Hepatocyte (in vitro differentiated cells): ENCODE measurements at places on chromosomes 4 and X. TPM values are rescaled to one million over a fixed set of nuclear protein-coding genes. Genes with fewer than 3 reads are reported as not detected.

The MAGEB6 gene
- polyA plus RNA-seq, result not detected in 2 replicates

GRCh38 chrX:153736871-153737441 lies 12.3 kb downstream of the ABCD1 start:
- no peak for DNase-seq

DNA sequence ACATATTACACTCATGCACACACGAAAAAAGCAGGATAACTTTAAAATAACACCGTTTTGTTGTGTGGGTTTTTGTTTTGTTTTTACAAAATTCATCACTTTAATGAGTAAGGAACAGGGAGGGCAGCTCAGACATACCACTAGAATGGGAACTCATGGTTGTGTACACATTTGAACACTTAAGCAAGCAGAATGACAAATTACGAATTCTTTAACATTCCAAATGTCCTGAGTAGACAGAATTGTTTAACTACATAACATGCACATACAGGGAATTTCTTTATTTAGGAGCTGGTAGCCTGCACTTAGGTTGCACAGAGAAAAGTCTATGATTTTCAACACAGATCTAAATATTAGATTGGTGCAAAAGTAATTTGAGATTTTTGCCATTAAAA lies 96.4 kb downstream of the ATP8A1 start:
- no peak for DNase-seq

DNA sequence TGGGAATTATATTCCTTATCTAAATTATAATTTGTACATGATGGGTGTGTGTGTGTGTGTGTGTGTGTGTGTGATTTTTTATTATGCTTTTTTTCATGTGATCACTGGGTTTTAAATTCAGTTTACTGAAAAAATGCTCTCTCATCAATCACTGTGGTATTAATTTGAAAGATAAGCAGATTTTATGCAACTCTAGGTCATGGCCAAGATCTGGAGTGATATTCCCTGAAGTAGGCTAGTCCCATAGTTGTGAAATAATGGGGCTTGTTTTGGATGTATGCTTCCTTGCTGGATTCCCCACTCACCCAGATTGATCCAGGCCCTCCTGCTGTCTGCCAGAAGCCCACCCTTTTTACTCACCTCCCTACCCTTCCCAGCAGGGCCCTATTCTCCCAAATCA lies 22.0 kb upstream of the PGRMC2 start:
- no peak for DNase-seq

GRCh38 chr4:81148576-81148975 lies 66.4 kb downstream of the PRKG2 start:
- no peak for DNase-seq

DNA sequence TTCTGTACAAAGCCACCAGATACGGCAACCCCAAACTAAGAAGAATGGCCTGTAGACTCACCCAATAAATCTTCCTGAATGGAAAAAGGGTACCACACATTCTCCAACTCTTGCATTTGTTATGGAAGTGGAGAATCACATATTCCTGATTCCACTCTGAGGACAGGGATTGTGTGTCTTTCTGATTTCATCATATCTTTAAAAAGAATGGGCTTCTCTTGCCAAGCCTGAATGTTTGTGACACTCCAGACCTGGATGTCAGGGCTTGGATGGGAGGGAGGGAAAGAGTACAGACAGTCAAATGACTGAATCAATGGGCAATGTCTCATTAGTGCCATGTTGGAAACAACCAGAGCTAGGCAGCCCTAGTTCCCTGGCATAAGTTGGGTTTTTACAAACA lies 77.4 kb downstream of the PLAC1 start:
- DNase-seq, result no peak

DNA sequence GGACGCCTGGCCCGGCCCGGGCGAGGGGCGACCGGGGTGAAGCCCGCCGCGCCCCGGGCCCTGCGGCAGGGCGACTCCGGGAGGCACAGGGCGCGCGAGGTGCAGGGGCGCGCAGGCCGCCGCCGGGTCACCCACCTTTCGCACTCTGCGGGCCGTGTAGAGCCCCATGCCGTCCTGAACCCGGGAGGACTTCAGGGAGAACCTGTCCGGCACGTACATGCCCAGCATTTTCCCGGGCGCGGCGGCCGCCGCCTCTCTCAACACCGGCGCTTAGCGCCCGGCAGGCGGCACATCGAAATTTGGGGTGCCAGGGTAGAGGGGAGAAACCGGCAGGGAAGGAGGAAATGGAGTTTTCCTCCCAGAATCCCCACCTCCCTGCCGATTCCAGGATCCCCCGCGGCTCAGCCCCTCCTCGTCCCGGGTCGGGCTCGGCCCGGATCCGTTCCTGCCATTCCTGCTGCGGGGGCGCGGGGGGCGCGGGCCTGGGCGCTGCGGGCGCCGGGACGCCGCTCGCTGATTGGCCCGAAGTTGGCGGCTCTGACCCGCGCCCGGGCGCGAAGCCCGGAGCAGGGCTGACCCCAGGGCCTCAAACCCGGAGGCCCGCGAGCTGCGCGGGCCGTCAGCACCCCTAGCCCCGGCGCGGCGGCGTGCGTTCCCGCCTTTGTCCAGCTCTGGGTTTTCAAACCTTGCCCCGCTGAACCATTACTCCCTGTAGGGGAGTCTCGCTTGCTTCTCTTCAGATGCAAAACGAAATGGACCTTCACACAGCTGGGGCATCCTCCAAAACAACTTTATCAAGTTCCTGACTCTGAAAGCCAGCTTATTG lies at the start of gene PRDM5:
Gene PRDM5 (minus strand): TSS at position 346 of the 826 bp plus-strand sequence. CDS start 118 bp downstream, at position 228.
- peak; percentile 68 for DNase-seq

GRCh38 chr4:7096236-7096635 lies 28.4 kb upstream of the GRPEL1 start:
- DNase-seq, result no peak

DNA sequence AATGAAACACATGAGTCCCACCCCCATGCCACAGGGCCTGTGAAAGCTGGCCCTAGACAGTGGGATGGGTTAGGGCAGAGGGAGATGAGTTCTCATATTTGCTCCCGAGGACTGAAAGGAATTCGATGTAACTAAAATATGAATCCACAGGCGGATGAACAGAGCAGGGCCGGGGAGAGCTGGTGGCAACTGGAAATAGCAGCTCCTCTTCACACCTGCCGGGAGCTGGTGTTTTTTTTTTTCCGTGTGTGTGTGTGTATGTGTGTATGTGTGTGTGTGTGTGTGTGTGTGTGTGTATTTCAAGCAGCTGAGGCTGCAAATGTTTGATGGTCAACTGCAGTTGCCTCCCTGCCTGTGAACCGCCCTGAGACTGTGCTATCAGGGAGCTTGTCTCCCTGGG lies 115.1 kb upstream of the PSAPL1 start:
- no peak for DNase-seq

- DNase-seq, result no peak
Measured at GRCh38 chr4:20724915-20725314, 24.7 kb downstream of the PACRGL start.

GRCh38 chr4:61877266-61877665 lies 677.1 kb downstream of the ADGRL3 start:
- DNase-seq, result no peak

- no peak for DNase-seq
Measured at GRCh38 chrX:40465735-40466551, 114.8 kb upstream of the ATP6AP2 start.

DNA sequence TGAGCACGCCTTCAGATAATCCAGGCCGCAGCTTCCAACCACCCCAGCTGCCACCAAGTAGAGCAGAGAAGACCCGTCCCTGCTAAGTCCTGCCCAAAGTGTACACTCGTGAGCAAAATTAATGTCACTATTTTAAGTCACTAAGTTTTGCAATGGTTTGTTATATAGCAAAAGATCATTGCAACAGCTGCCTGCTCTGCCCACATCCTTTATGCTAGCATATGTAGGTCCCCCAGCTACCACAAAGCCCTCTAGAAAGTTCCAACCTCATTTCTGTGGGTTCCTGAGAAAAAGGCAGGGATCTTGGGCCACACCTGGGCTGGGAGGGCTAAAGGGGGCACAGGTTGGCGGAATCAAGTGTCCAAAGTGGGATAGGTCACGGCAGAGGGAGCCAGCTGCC lies 346.9 kb downstream of the BCOR start:
- no peak for DNase-seq

GRCh38 chrX:119784747-119785446 lies 6.5 kb downstream of the RPL39 start:
- DNase-seq, result no peak

DNA sequence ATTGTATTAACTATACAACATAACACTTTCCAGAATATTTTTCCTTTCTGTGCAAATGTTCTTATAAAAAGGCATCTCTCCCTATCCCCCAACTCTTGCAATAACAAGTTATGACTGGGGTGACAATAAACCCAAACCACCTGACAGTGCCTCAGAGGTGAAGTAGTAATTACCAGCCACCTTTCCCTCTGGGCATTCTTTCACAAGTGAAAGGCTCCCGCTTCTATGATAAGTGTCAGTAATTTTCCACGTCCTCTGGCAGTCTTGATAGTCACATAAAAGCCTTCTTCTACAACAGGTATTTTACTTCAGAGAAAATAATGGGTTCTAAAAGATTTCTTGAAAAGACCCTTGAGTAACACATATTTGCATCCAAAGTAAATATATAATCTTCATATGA lies 82.7 kb downstream of the MANBA start:
- peak; percentile 36 for DNase-seq

- no peak for DNase-seq
Measured at GRCh38 chrX:47158131-47158530, 13.1 kb downstream of the RBM10 start.

- DNase-seq, result no peak
Measured at GRCh38 chrX:3136161-3136961, 95.1 kb downstream of the ARSF start.
